ENCODE measurements at places on chromosomes 3 and 15. TPM values are rescaled to one million over a fixed set of nuclear protein-coding genes. Genes with fewer than 3 reads are reported as not detected.

Gene FSIP1
- total RNA-seq: 2.5 TPM

GRCh38 chr3:15347737-15348110 is 15.3 kb upstream of the SH3BP5 start:
- no peak overlapping the region for H3K27ac ChIP-seq
- DNase-seq: no peak
- H3K4me1 ChIP-seq: peaks cover 13% of the 10 kb centered on the region

- peaks cover 4% of the 10 kb centered on the region for H3K27me3 ChIP-seq
- peaks cover 8% of the 10 kb centered on the region for H3K4me1 ChIP-seq
- no peak for DNase-seq
- H3K4me3 ChIP-seq: no peak overlapping the region
Measured at GRCh38 chr15:67968564-67968963, 85.6 kb upstream of the PIAS1 start.

DNA sequence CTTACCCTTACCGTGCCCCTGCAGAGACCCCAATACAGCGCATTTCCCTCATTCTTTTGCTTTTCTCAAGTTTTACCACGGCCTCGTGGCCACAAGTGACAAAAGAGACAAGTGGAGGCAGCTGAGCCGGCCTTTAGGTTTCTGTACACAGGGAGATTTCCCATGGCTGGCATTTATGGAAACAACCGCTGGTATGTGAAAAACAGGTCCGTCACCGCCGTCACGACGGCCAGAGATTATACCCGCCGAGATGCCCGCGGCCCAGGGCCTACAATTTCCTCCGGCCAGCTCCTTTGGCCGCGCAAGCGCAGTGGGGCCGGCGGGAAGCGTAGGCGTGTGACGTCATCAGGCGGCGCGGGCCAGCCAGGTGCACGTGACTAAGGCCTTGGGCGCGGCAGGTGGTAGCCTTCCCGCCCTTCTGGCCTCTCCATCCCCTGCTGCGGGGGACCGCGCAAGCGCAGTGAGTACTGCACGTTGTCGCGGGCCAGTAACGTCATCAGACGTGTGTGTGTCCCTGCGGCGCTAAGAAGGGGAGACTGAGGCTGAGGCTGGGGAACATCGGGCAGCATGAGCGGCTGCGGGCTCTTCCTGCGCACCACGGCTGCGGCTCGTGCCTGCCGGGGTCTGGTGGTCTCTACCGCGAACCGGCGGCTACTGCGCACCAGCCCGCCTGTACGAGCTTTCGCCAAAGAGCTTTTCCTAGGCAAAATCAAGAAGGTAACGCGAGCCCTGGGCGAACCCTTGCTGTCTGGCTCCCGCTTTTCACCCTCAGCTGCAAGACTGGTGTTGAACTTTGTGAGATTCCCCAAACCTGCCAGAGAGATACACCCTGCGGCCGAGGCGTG is at the start of gene ACAD9:
Gene ACAD9 (plus strand): TSS at position 496 of the 845 bp plus-strand sequence. CDS start 72 bp downstream, at position 568.
- H3K4me3 ChIP-seq: peak within 1 kb of the TSS; percentile 83
- peaks cover 41% of the 10 kb centered on the region for H3K4me1 ChIP-seq
- peaks cover 7% of the 10 kb centered on the region for H3K27me3 ChIP-seq
- H3K27ac ChIP-seq: peak within 1 kb of the TSS; percentile 98

DNA sequence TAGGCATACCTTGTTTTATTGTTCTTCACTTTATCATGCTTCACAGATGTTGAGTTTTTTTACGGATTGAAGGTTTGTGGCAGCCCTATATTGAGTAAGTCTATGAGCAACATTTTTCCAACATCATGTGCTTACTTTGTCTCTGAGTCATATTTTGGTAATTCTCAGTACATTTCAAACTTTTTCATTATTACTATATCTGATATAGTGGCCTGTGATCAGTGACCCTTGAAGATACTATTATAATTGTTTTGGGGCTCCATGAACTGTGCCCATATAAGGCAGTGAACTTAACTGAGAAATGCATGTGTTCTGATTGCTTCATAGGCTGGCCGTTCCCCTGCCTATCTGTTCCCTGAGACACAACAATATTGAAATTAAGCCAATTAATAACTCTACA is 42.8 kb upstream of the NSMCE3 start:
- H3K4me1 ChIP-seq: no peaks in the 10 kb centered on the region
- DNase-seq: no peak
- H3K27ac ChIP-seq: peak overlapping the region; percentile 12
- no peaks in the 10 kb centered on the region for H3K27me3 ChIP-seq
- no peak overlapping the region for H3K4me3 ChIP-seq

Measured in progenitor cell of endocrine pancreas (in vitro differentiated cells).